Retinal pigment epithelial cell (primary cell): ENCODE measurements at places on chromosomes 2 and 18.
A peak's percentile ranks its signal among the peaks of the same experiment; 100 is the strongest.

- peak; percentile 6 for DNase-seq
Observed at GRCh38 chr2:117470311-117471095, 344.0 kb upstream of the DDX18 start.

DNA sequence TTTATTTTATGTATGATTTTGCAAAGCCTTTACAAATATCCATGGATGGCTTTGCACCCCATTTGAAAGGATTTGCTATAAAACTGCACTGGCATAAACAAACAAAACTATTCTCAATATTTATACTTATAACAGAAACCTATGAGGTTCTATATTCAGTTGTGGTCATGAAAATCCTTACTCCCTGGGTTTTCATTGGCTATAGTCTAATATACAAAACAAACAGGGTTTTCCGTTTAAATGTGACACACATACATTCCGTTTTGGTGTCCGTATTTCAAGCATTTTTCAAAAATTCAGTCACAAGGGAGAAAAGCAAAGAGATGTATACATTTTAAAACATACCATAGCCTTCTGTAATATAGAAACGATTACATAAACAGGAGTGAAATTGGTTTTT is 100.0 kb downstream of the TCF4 start:
- no peak for DNase-seq

- DNase-seq: no peak
Observed at GRCh38 chr2:218020281-218020680, 17.5 kb upstream of the TNS1 start.

DNA sequence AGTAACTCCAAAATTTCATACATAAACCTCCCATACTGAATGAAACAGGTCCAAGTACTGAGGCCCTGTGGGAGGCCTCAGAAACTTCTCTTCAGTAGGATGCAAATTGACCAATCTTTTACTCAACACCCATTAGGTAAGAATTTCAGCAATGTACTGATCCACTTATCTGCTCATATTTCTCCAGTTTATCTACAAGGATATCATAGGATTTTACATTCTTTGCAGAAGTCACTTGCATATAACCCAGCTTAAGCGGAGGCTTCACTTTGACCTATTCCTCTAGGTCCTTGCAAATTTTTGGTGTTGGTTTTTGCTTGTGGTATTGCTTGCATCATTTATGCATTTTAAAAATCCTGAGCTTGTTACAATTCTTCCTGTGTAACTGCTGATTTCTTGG is 28.8 kb upstream of the SLC3A1 start:
- peak; percentile 52 for DNase-seq

DNA sequence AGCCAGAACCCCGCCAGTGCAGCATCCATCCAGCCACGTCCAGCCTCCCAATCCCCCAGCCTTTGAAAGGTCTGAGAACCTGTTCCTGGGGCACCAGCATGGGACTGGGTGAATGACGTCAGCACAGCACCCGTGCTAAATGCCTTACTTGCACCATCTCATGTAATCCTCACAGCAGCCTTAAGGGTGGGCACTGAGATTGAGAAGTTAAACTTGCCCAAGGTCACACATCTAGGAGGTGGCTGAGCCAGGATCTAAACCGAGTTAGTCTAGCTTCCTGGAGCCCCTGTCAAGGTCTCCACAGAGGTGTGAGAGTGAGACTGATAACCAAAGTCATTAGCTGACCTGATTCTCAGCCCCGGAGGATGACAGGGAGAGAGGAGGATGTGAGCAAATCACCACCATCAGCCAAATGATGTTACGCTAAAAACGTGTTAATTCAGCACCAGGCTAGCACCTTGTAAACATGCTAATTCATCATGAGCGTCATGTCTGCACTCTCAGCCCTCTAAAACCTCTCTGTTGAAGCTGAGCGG is 4.6 kb downstream of the CD8A start:
- no peak for DNase-seq

DNA sequence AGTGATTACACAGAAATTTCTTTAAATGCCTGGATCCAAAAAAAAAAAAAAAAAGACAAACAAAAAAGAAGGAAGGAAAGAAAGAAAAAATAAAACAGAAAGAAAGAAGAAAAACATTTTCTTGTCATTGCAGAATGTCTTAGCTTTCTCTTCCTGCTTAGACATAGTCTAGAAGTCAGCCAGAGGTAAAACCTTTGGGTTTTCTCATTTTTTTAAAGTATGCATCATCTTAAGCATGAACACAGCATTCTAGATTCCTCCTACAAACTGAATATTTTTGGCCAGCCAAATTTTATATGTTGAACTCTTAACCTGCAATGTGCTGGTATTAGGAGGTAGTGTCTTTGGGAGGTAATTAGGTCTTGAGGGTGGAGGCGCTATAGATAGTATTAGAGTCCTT is 243.9 kb downstream of the TRIB2 start:
- no peak for DNase-seq

DNA sequence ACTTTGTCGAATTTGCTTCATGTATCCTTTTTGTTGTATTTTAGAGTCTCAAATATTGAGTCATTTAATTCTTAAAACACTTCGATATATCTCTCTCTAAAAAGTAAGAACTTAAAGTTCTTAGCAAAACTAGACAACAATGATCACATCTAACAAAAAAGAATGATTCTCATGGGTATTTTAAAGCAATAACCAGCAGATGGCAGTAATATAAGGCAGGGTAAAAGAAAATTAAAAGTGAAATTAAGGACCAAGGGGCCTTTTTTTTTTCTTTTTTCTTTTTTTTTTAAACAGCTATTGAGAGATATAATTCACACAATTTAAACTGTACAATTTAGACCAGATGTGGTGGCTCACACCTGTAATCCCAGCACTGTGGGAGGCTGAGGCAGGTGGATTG is 9.9 kb upstream of the AOX1 start:
- no peak for DNase-seq

GRCh38 chr2:191250400-191250799 is 5.2 kb downstream of the MYO1B start:
- no peak for DNase-seq

DNA sequence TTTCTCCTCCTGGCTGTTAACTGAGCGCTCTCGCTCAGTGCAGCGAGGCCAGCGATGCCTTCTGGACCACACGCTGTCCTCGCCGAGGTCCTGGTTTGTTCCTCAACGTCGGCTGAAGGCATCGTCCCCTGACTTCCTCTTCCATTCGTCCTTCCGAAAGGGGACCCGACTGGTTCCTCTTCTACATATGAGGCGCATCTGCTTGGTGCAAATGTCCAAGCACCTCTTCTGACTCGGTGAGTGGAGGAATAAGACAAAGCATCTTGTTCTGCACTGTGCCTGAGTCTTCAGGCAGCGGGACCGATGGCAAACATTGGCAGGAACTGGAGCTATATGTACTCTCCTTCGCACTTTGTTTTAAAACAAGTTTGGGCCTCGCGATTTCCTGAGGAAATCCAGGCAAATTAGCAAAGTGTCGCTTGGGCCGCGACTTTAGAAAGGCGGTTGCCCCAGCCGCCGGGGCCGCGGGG is 621 bp upstream of the KCNS3 start:
- no peak for DNase-seq

DNA sequence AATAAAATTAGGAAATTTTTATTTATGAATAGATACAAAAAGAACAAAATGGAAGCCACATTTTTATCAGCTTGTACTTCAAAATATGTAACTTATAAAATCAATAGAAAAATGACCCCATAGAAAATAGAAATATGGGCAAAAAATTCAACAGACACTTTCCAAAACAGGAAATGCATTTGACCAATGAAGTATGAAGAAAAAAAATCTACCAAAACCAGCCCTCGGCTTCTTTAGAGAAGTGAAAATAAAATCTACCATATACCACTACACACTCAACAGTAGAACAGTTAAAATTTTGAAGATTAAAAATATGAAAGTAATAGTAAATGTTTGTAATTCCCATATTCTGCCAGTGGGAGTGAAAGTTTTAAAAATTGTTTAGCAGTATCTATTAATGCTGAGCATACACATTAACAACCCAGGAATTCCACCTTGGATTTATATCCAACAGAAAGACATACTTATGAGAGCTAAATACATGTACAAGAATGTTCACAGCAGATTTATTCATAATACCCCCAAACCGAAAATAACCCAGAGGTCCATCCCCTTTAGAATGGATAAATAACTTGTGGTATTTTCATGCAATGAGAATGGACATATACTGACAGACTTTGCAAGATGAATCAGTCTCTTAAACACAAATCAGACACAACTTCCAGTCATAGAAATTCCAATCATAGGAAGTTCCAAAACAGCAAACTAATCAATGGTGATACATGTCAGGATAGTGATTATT is 318.0 kb downstream of the FIGN start:
- no peak for DNase-seq

- no peak for DNase-seq
Observed at GRCh38 chr2:157480182-157480961, 36.5 kb upstream of the CYTIP start.

GRCh38 chr2:192952245-192952644 is 757.5 kb upstream of the TMEFF2 start:
- no peak for DNase-seq

GRCh38 chr2:159614534-159615366 is 1.6 kb downstream of the BAZ2B start:
- no peak for DNase-seq

DNA sequence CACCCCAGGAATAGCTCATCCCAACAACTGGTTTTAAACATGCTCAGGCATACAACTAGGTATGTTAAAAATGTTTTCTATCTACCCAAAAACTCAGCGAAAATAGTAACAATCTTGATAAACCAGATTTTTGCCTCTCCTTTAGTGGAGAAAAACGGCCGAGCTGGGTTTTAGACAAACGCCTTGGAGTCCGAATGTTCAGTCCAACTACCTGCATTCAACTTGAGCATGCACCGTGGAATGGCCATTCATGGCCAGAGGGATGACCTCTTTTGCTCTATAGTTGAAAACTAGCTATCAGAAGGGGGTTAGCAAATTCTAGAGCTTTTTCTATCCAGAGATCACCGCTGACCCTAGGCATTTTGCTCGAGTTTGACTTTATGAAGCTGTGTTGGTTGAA is 30.8 kb downstream of the PDIA6 start:
- no peak for DNase-seq

- no peak for DNase-seq
Observed at GRCh38 chr18:70289351-70290312, 787 bp downstream of the SOCS6 start.

- DNase-seq: peak; percentile 97
Observed at GRCh38 chr18:77191071-77191751, 58.4 kb upstream of the GALR1 start.

- no peak for DNase-seq
Observed at GRCh38 chr2:216879727-216880508, 20.1 kb upstream of the TNP1 start.

GRCh38 chr18:55422456-55423180 is 165.4 kb downstream of the TCF4 start:
- DNase-seq: no peak

DNA sequence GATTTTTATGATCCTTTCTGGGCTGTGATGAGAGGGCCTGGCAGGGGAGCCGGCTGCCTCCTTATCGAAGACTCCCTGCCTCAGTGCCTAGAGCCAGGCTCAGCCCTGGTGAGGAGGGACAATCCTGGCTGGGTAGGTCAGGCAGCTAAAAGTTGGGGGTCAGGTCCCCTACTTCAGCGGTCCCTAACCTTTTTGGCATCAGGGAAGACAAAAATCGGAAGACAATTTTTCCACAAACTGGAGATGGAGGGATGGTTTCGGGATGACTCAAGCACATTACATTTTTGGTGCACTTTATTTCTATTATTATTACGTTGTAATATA is 53.1 kb downstream of the HS1BP3 start:
- DNase-seq: no peak

DNA sequence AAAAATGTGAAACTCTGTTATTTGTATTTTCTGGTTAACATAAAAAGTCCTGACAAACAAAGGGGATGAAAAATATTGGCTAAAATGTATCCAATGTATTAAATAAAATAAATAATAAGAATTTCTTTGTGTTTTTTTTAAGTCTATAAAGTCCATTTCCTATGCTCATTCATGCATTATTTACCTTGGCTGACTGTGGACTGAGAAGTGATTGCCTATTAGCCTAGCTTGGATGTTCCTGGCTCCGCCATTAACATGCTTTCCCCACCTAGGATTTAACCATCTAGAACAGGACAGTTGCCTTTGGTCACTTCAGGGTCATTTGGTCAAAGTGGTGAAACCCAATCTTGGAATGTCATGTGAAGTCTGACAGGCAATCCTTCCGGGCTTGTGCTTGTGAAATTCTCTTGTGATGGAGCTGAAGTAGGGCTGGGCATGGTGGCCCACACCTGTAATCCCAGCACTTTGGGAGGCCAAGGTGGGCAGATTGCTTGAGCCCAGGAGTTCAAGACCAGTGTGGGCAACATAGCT is 60.4 kb upstream of the TANC1 start:
- no peak for DNase-seq

DNA sequence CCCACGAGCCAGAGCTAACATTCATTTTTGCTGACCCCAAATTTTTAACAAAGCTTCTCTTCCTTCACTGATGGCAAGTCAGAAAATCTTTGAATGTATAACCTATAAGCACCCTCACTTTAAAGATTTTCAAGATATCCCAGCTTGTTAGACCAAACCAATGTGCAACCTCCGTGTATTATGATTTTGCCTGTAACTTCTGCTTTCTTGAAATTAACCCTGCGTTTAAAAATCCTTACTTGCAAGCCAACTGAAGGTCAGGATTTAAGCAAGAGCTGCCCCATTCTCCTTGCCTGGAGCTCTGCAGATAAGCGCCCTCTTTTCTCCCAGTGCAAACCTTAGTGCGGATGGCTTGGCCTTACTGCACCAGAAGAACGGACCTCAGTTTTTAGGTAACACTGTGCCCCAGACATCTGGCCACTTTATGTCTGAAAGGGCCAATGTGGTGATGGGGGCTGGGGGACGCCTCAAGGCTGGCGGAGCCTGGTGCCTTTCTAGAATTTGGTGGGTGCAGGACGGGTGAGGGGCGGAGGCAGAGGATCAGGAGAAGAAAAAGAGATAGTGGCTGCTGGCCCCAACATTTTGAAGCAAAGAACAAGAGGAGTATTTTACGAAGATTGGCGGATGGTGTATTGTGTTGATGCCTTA is 805 bp upstream of the TNFRSF11A start:
- no peak for DNase-seq

DNA sequence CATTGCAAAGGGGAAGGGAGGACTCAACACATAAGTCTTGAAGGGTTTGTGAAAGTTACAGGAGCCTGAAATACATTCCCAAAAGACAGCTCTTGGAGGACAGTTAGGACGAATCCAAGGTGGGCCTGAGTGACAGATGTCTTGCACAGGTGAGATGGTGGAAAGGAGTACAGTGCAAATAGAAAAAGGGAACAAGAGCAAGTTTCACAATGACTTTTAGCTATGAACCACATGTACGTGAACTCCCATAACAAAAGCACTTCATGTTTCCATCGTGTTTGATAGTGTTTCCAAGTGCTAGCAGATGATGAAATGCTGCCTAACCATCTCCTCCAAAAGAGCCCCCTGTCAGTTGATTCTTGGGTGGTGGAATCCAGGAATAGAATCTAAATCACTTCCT is 1.8 kb downstream of the IL18RAP start:
- no peak for DNase-seq

DNA sequence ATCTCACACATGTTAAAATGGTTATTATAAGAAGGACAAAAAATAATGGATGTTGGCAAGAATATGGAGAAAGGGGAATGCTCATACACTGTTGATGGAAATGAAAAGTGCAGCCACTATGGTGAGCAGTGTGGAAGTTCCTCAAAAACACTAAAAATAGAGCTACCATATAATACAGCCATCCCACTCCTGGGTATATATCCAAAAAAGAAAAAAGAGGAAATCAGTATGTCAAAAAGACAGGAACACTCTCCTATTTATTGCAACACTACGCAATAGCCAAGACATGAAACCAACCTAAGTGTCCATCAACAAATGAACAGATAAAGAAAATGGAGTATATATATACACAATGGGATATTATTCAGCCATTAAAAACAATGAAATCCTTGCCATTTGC is 642.6 kb downstream of the RNF144A start:
- no peak for DNase-seq

- no peak for DNase-seq
Observed at GRCh38 chr2:174939046-174939445, 66.1 kb downstream of the CHN1 start.
